ENCODE measurements at places on chromosomes 1 and 21. TPM values are rescaled to one million over a fixed set of nuclear protein-coding genes. Genes with fewer than 3 reads are reported as not detected.
A peak's percentile ranks its signal among the peaks of the same experiment; 100 is the strongest.

GRCh38 chr1:4032571-4032970, 132.5 kb upstream of the C1orf174 start:
- DNase-seq: no peak

GRCh38 chr1:54220004-54220811, 20.2 kb downstream of the MRPL37 start:
- peak; percentile 98 for DNase-seq

DNA sequence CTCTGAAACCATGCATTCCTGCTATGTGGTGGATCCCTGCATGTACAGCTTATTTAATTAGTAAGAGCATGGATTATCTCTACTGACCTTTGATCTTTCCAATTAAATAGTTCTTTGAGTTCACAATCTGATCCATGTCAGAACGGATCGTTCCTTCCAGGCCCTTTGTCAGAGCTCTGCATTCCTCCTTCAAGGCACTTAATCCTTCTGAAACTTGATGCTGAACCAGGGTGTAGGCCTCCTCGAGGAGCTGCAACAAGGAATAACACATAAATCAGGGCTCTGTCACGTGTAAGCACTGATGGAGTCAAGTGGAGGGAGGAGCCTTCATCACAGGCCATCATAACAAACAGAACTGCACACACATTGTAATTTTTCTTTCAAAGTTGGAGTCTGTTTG, 68.4 kb upstream of the EDEM3 start:
- DNase-seq: no peak

DNA sequence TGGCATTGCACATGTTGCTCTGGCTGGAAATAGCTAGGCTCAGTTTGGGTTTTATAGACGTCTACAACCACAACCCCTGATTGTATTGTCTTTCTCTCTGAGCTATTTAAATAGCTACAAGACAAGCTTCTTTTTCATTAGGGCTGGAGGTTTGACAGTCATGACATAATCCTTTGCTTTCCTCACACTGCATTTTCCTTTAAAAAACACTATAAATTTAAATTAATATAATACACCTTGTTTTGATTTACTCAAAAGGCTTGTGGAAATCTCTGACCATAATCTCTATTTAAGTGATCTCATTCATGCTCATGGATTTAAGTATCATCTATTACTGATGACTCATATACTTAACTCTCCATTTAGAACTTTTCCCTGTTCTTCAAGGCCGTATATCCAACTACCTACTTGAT, 50.4 kb upstream of the PTGFR start:
- no peak for DNase-seq

- peak; percentile 77 for DNase-seq
These were observed 158.6 kb upstream of the TMEM51 start for GRCh38 chr1:14994841-14995437.

DNA sequence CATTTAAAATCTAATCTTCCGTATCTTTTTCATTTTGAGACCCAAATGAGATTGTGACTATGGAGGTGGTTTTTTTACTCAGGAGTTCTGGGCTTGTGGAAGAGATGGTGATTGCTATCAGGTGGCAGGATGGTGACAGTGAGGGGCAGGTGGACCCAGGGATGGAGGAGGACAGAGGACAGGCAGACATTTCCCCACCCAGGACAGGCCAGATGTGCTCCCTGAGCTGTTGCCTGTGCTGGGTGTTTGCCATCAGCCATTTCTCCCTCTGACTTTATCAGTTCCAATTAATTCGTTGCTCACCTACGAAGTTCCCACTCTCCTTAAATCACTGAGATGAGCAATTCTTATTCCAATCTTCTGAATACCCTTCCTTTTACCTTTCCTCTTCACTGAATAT, 26.5 kb downstream of the C1orf116 start:
- DNase-seq: no peak

DNA sequence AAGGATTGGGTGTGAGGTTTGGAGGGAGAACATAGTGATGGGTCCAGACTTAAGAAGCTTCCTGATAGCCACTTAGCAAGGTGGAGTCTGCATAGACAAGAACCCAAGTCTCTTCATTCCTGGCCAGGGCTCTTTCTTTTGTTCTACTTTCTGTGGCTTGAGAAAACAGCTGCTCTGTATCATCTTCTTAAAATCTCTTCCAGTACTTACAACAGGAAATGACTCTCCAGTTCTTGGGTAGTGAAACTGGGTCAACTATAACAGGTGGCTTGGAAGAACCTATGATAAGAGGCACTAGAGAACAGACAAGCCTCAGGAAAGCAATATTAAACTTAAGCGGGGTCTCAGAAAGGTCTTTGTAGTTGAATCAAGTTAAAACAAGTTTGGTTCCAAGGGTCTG, 148.1 kb upstream of the USP24 start:
- DNase-seq: no peak

DNA sequence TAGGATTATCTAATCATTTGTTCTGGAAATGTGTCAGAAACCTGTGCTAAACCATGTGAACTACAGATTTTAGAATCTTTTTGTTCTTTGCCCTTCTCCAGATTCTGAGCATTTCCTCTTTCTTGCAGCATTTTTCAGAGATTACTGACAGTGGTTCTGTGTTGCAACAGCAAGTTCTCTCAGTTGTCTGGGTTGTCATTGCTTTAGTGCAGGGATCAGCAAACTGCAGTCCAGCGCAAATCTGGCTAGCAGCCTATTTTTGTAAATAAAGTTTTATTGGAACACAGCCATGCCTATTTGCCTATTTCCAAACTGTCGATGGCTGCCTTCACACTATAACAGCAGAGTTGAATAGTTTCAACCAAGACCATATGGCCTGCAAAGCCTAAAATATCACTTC, 66.3 kb upstream of the LRRC8D start:
- DNase-seq: no peak

GRCh38 chr21:30839304-30839703, 9.7 kb upstream of the KRTAP7-1 start:
- peak; percentile 26 for DNase-seq

DNA sequence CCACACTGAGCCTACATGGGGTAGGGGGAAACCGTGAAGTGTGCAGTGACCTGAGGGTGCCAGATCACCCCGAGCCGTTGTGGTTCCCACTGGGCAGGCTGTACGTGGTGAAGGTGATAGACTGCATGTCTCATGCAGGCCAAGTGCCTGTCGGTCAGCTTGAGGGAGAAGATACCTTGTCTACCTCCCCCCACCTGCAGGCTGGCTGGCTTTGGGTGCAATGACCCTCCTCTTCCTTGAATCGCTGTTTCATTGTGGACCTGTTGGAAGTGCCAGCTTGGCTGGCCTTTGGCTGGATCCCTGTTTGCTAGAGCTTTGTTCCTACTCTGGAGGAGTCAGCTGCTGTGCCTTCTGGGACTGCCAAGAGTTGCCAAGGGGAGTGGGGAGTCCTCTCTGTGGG, 92.5 kb downstream of the GALNT2 start:
- no peak for DNase-seq

GRCh38 chr1:192376374-192376773, 59.6 kb downstream of the RGS21 start:
- no peak for DNase-seq

DNA sequence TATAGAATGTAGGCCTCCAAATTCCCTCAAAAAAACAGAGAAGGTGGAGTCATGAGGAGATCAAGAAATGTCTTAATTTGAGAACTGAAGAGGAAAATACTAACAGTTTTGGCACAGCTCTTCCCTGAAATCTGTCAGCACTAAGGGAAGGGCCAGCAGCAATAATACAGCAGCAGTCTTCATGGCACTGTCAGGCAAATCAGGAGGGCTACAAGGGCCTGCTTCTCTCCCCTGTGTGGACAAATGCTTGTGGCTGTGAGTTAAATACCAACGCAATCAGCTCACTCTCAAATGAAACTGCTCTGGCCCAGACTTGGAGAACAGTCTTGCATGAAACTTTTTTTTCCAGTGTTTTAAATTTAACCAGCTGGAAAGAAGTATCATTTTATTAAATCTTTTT, 20.5 kb upstream of the CNN3 start:
- no peak for DNase-seq

DNA sequence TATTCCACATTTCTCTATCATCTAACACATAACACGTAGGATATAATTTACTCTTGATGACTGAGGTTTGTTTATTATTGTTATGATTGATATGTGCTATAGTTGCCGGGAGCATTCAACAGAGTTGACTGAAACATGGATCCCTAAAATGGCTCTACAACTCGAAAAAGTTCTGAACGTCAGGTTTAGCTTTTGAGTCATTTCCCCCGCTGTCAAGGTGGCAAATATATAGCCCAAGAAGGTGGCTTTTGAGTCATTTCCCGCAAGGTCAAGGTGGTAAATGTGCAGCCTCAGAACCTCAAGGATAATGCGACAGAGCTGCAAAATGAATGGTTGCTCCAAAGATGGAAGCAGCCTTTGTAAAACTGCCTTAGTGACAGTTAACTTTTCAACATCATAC, 104.0 kb downstream of the NIBAN1 start:
- no peak for DNase-seq

DNA sequence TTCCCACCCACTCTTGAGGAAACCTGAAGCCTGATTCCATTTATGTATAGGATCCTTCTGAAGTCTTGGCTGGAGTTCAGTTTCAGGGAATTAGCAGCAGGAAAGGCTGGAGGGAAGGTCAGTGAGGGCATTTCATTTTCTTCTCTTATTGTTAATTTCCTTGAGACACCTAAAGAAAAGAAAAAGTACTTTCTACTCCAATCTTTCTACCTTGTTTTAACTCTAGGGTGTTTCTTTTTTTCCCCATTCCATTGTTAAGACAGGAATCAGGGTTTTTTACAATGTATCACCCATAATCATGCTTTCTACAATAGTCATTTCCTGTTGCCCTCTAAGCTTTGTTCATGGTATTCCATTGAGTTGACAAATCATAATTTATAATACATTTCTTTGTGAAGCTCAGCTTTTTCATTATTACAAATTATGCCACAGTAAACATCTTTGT, 27.4 kb downstream of the SNRPE start:
- no peak for DNase-seq

GRCh38 chr1:211783897-211784296, 46.7 kb downstream of the LPGAT1 start:
- no peak for DNase-seq

DNA sequence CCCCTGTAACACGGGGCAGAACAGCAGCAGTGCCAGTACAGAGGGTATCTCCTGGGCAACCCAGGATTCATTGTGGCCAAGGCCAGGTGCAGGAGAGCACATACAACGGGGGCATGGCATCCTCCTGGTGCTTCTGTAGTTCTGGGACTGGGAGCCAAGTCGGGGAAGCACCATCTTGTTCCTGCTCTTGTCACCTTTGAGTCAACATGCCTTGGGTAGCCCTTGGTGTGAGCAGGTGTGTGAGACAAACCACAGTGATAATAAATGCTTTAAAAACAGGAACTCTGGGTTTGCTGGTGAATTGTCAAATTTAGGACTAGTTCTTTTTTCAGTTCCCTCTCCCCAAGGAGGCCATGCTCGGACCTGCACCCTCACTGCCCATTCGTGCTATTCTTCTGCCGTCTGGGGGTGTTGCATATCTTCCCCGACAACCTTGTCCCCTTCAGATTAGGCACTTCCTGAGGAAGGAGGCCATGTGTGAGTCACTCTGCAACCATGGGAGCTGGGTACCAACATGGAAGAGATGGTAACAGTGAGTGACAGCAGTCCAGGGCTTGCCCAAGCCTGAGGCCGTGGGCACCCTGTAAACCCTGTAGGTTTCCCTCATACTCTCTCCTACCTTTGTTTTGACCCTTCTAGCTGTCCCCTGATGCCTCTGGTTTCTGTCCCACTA, 150.2 kb downstream of the GRIK3 start:
- no peak for DNase-seq

GRCh38 chr1:65112811-65113210, 35.2 kb upstream of the AK4 start:
- DNase-seq: no peak

DNA sequence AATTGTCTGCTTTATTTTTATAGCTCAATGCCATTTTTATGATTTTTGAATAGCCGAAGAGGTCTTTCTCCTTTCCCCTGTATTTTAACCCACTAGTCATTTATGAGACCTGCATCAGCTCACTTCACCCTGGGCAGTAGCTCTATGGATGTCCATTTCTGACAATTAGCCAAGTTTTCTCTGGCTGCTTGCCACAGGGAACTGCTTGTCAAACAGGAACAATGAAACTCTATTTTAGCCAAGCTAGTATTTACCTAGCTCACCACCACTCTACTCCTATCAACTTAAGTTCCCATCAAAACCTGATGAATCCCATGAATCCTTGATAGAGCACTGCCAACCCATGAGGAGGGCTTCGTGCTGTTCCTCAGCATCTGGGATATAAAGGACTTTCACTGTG, 406.7 kb downstream of the RWDD3 start:
- DNase-seq: peak; percentile 15

DNA sequence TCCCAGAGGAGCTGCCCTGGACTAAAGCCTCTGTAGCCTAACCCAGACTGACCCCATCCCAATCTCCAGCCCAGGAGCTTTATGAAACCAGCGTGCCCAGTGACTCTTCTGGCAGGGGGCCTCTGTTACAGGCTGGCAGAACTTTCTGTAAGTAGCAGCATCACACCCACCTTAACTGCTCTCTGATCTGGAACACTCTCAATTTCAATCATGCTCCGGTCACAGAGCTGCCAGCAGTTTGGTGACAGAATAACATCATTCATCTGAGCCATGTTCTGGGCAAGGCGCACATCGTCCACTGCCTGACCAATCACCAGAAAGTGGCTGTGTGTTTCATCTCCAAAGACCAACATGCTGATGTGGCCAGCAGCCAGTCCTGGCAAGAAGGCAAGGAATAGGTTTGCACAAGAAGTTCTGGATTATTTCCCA, 14.7 kb downstream of the ADCY10 start:
- DNase-seq: peak; percentile 34

- DNase-seq: no peak
These were observed 143.7 kb downstream of the LRIG2 start for GRCh38 chr1:113216664-113217063.

The SPRR2G gene
- not detected for total RNA-seq

The DCDC2B gene
- not detected for total RNA-seq

The LCE3E gene
- not detected for total RNA-seq

The ENAH gene
- total RNA-seq: 81.1 TPM

The NPR1 gene
- total RNA-seq: 19.9 TPM

The TRAF3IP3 gene
- total RNA-seq: 0.88 TPM

The EEIG2 gene
- 8.3 TPM for total RNA-seq

The CRP gene
- total RNA-seq: not detected

The CASQ1 gene
- not detected for total RNA-seq

The CFAP141 gene
- total RNA-seq: not detected

The PDC gene
- not detected for total RNA-seq

The LRRC3 gene
- total RNA-seq: 3.1 TPM

Data from adrenal gland (tissue), 19 donors.